ENCODE measurements at places on chromosomes 11 and 22.

- no peaks in the 10 kb centered on the region for H3K4me1 ChIP-seq
Observed at GRCh38 chr11:100925935-100926334, 203.7 kb downstream of the PGR start.

- H3K4me1 ChIP-seq = no peaks in the 10 kb centered on the region
- H3K27ac ChIP-seq = no peak overlapping the region
- no peak overlapping the region for H3K4me3 ChIP-seq
- no peaks in the 10 kb centered on the region for H3K27me3 ChIP-seq
Observed at GRCh38 chr11:112392904-112393303, 132.2 kb upstream of the PLET1 start.

GRCh38 chr22:48338793-48339705 is 1488.6 kb downstream of the BRD1 start:
- H3K4me3 ChIP-seq = no peak overlapping the region
- H3K36me3 ChIP-seq = no peaks in the 10 kb centered on the region
- no peak for DNase-seq
- H3K27me3 ChIP-seq = no peaks in the 10 kb centered on the region

DNA sequence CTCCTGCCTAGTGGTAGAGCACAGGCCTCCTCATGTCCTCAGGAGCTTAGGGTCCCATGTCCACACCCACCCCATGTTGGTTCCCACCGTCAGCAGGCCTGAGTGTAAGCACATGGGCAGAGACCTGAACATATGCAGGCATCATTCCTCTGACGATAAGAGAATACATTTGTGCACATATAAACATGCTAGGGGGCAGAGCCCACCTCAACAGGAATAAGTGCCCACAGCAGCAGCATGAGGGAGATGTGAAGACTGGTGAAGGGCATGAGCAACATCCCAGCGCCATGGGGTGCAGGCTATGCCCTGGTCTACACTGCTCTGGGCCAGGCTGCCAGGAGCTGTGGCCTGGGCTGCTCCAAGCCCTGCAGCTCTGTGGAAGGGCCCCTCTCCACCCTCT is 16.9 kb downstream of the ADORA2A start:
- no peak for DNase-seq
- no peak overlapping the region for H3K27ac ChIP-seq
- no peaks in the 10 kb centered on the region for H3K4me1 ChIP-seq
- no peaks in the 10 kb centered on the region for H3K36me3 ChIP-seq
- H3K27me3 ChIP-seq = no peaks in the 10 kb centered on the region

GRCh38 chr11:60966890-60967289 is 4.6 kb upstream of the CD6 start:
- DNase-seq = no peak
- no peaks in the 10 kb centered on the region for H3K27me3 ChIP-seq
- H3K27ac ChIP-seq = no peak overlapping the region
- H3K36me3 ChIP-seq = no peaks in the 10 kb centered on the region
- H3K4me1 ChIP-seq = no peaks in the 10 kb centered on the region

DNA sequence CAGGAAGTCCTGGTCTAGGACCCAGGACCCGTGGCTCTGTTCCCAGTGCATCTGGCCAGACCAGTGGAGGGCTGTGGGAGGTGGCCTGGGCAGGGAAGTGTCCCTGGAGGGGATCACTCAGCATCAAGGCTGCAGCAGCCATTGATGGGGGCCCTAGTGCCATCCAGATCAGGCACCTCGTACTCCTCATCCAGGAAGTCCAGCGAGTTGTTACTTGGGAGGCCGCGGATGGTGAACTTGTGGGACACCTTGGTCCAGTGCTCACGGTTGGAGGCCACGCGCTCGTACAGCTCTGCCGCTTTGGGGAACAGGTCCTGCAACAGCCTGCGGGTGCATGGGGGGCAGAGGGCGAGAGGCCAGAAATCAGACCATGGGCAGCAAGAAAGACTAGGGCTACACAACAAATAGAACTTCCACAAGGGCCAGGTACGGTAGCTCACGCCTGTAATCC is 96.9 kb downstream of the PDE2A start:
- no peak overlapping the region for H3K4me3 ChIP-seq
- no peaks in the 10 kb centered on the region for H3K36me3 ChIP-seq
- no peaks in the 10 kb centered on the region for H3K4me1 ChIP-seq
- no peak overlapping the region for H3K27ac ChIP-seq
- DNase-seq = no peak
- H3K27me3 ChIP-seq = no peaks in the 10 kb centered on the region

- no peak overlapping the region for H3K27ac ChIP-seq
- H3K4me1 ChIP-seq = no peaks in the 10 kb centered on the region
- H3K36me3 ChIP-seq = no peaks in the 10 kb centered on the region
- H3K27me3 ChIP-seq = no peaks in the 10 kb centered on the region
Observed at GRCh38 chr11:69368119-69368880, 74.3 kb downstream of the MYEOV start.

DNA sequence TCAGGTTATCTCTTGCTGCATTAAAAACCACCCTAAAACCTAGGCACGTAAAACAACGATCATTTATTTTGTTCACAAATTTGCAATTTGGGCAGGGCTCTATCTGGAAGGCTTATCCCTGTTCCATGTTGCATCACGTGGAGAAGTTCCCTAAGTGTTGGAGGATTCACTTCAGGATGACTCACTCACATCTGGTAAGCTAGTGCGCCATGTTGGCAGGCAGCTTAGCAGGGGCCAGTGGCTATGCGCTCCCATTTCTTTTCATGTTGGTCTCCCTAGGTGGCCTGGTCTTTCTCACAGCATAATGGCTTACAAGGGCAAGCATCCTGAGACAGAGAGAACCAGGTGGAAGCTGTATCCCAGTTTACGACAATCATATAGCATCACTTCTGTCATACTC is 226.8 kb downstream of the BLID start:
- H3K4me3 ChIP-seq = no peak overlapping the region
- H3K27me3 ChIP-seq = no peaks in the 10 kb centered on the region
- H3K4me1 ChIP-seq = no peaks in the 10 kb centered on the region
- DNase-seq = no peak
- H3K27ac ChIP-seq = no peak overlapping the region
- no peaks in the 10 kb centered on the region for H3K36me3 ChIP-seq

GRCh38 chr22:32799496-32799895 is 2.0 kb upstream of the TIMP3 start:
- no peaks in the 10 kb centered on the region for H3K36me3 ChIP-seq
- H3K4me1 ChIP-seq = no peaks in the 10 kb centered on the region
- no peak overlapping the region for H3K4me3 ChIP-seq
- peak overlapping the region; percentile 95 for H3K27ac ChIP-seq
- DNase-seq = no peak

DNA sequence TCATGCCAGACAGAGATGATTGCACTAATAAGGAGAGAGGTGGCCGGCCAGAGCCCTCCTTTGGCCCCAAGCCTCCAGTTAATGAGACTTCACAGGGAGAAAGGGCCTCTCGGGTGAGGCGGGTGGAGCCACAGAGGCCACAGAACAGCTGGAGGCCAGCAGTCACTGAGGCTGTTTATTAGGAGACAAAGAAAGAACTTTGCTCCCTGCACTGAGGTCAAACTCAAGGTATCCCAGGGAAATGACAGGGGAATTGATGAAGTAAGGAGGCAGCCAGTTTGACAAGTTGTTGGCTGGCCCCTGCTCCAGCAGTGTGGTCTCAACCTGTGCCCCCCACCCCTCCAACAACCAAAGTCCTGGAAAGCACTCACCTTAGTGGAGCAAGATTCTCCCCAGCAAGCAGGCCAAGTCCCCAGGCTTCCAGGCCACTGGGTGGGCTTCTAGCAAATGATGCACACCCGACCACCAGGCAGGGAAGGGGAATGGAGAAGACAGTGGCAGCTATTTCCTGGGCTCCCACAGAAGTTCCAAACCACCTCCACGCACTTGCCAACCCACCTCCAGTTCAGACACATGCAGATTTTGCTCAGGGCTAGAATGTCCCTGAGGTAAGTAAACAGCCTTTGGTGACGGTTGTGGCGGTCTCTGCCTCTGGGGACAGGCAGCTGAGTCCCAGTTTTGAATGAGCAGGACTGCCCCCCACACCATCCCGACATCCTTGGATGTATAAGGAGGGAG is 53.2 kb downstream of the RPUSD4 start:
- H3K27me3 ChIP-seq = no peaks in the 10 kb centered on the region
- no peaks in the 10 kb centered on the region for H3K4me1 ChIP-seq
- H3K4me3 ChIP-seq = no peak overlapping the region
- H3K36me3 ChIP-seq = no peaks in the 10 kb centered on the region
- H3K27ac ChIP-seq = no peak overlapping the region
- DNase-seq = no peak

DNA sequence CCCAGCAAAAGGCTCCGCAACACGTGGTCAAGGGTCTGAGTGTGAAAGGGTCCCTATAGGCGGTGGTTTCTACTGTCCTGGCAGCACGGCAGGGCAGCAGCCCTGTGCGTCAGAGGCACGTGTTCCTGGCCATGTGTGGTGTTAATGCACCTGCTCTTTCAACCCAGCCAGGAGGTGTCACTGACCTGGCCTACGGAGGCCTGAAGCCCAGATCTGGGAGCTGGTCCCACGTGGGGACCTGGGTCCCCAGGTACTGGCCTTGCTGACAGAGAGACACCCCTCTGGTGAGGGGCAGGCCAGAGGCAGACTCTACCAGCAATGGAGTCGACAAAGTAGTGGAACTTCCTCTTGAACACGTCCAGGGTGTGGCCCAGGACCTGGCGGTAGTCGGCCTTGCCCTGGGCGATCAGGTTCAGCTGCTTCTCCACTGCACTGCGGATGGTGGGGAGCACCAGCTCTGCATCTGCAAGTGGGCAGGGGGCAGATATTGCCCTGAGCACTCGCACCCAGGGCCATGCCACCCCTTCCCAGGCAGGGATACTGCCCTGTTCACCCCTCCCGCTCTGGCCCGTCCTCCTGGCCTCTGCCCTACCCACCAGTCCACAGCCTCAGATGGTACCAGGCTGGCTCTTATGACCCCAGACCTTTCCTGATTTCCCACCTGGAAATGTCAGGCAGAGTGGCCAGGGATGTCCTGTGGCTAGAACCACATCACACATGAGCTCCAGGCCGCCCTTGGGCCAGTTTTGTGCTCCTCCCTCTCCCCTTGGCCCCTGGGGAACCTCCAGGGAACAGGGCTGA is 6.8 kb upstream of the PPM1F start:
- no peak overlapping the region for H3K4me3 ChIP-seq
- peaks cover 4% of the 10 kb centered on the region for H3K36me3 ChIP-seq
- H3K4me1 ChIP-seq = no peaks in the 10 kb centered on the region
- H3K27me3 ChIP-seq = no peaks in the 10 kb centered on the region
- H3K27ac ChIP-seq = no peak overlapping the region
- DNase-seq = no peak

DNA sequence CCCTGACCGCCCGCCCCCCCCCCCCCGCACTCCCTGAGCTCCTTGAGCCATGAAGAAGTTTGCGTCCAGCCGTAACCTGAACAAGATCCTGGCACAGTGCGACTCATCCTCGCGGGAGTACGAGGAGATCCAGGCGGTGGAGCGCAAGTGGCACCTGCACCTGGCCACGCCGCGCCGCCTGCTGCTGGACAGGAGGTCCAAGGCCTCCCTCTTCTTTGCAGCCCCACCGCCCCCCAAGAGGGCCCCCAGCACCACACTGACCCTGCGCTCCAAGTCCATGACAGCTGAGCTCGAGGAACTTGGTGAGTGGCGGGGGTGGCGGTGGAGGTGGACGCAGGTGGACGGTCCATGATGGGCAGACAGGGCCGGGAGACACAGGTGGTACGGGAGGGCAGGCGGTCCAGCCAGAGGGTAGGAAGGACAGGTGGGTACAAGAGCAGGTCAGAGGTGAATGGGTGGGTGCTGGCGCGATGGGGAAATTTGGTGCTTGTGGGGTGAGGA is 32.1 kb upstream of the ACR start:
- H3K27me3 ChIP-seq = no peaks in the 10 kb centered on the region
- no peak for DNase-seq
- no peak overlapping the region for H3K4me3 ChIP-seq
- no peaks in the 10 kb centered on the region for H3K4me1 ChIP-seq
- H3K36me3 ChIP-seq = no peaks in the 10 kb centered on the region
- H3K27ac ChIP-seq = no peak overlapping the region

- H3K27ac ChIP-seq = no peak overlapping the region
- no peaks in the 10 kb centered on the region for H3K36me3 ChIP-seq
- H3K27me3 ChIP-seq = no peaks in the 10 kb centered on the region
- no peak for DNase-seq
- no peaks in the 10 kb centered on the region for H3K4me1 ChIP-seq
- no peak overlapping the region for H3K4me3 ChIP-seq
Observed at GRCh38 chr11:33920838-33921613, 29.1 kb upstream of the LMO2 start.

GRCh38 chr11:122192634-122193255 is 76.7 kb upstream of the BLID start:
- no peaks in the 10 kb centered on the region for H3K4me1 ChIP-seq
- H3K27ac ChIP-seq = no peak overlapping the region
- no peaks in the 10 kb centered on the region for H3K27me3 ChIP-seq
- no peak overlapping the region for H3K4me3 ChIP-seq
- DNase-seq = no peak

- peaks cover 8% of the 10 kb centered on the region for H3K4me1 ChIP-seq
- DNase-seq = no peak
- peak overlapping the region; percentile 42 for H3K4me3 ChIP-seq
- H3K27ac ChIP-seq = peak overlapping the region; percentile 86
- peaks cover 3% of the 10 kb centered on the region for H3K27me3 ChIP-seq
Observed at GRCh38 chr11:417652-418342, 3.0 kb upstream of the SIGIRR start.

DNA sequence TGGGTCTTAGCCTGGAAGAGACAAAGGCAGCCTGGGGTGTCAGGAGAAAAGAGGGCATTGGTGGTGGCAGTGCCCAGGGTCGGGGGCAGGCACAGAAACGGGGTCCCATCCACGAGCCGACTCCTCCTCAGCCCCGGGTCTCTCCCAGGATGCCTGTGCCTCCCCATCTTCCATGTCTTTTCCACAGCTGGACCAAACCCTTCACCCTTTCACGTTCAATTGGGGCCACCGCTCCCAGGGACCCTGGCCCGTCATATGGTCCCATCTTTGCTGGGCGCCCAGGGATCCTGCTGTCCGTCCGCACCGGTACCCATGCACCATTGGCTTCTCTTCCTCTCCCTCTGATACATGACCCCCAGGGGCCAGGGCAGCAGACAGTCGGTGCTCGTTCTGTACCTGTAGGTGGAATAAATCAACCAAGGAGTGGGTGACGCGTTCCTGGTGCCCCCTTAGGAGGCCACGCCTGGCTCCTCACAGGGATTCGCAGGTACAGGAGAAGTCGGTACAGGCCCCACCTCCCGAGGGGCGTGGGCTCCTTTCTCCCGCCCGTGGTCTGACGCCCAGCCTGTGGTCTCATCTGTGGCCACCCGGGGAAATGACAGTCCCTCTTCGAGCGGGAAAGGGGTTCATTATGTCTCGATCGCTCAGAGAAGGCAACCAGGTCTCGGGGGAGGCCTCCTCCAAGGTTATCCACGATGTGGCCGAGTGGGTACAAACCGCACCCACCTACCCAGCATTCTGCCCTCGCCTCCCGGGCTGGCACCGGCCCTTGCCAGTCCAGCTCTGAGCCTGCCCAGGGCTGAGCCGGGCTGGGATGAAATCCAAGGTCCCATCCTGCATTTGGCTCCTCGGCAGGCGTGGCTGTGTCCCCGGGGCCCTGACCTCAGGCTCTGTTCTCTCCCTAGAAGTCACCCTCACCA is 1493.6 kb downstream of the BRD1 start:
- no peaks in the 10 kb centered on the region for H3K4me1 ChIP-seq
- H3K4me3 ChIP-seq = no peak overlapping the region
- no peaks in the 10 kb centered on the region for H3K36me3 ChIP-seq
- H3K27me3 ChIP-seq = no peaks in the 10 kb centered on the region
- no peak overlapping the region for H3K27ac ChIP-seq
- DNase-seq = peak; percentile 47

GRCh38 chr22:29151316-29151715 is 54.4 kb upstream of the EMID1 start:
- DNase-seq = no peak
- no peaks in the 10 kb centered on the region for H3K27me3 ChIP-seq
- H3K4me1 ChIP-seq = no peaks in the 10 kb centered on the region
- H3K27ac ChIP-seq = no peak overlapping the region

Measured in breast epithelium (tissue), 4 donors.